Aorta (tissue), 5 donors: ENCODE measurements at places on chromosomes 2 and 18.

DNA sequence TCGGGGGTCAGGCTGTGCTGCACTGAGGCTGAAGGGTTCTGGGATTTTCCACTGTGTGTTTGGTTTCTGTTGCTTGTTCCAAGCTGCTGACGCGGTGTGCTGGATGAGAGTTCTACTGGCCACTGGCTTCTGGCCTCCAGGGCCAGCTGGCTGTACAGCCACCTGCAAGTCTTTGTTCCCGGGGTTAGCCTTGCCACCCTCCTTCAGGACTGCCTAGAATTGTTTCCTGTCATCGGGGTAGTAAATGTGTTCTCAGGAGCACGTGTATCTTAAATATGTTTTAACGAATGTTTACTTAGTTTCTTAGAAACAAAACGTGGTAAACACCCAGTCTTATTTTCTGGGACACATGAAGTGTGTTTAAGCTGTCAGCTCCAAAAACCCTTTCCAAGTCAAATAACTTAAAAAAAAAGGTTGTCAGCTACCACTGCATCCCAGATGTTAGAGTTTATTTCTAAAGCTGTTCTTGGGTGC lies 231.2 kb downstream of the AGAP1 start:
- no peak for DNase-seq

GRCh38 chr2:98277162-98277859 lies 68.9 kb upstream of the CNGA3 start:
- DNase-seq = no peak

GRCh38 chr2:224968051-224968450 lies 74.2 kb downstream of the DOCK10 start:
- DNase-seq = no peak

GRCh38 chr18:13576598-13576997 lies 149.8 kb downstream of the FAM210A start:
- DNase-seq = no peak

DNA sequence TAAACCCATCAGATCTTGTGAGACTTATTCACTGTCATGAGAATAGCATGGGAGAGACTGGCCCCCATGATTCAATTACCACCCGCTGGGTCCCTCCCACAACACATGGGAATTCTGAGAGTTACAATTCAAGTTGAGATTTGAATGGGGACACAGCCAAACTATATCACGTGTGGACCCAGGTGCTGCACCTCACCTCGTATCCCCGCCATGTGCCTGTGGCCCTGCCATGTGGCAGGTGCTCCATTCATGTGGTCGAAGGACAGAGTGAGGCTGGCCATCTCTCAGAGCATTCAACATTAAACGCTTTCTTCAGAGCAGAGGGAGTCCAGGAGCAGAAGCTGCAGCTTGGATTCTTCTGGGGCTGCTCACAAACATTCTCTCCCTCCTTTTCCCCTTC lies 32.3 kb downstream of the MROH2A start:
- DNase-seq = no peak

DNA sequence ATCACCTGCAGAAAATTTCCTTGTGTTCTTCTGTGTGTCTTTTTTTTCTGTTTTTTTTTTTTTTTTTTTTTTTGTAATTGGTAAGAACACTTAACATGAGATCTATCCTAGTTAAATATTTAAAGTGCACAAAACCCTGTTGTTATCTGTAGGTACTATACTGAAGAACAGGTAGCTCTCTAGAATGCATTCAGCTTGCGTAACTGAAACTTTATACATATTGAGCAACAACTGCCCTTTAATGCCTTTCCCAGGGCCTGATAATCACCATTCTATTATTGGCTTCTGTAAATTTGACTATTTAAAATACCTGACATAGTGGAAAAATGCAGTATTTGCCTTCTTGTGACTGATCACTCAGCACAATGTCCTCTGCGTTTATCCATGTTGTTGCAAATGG lies 701.8 kb downstream of the SUCLG1 start:
- no peak for DNase-seq

- DNase-seq = no peak
These were observed 85.1 kb upstream of the TTC39C start for GRCh38 chr18:23929362-23929930.

DNA sequence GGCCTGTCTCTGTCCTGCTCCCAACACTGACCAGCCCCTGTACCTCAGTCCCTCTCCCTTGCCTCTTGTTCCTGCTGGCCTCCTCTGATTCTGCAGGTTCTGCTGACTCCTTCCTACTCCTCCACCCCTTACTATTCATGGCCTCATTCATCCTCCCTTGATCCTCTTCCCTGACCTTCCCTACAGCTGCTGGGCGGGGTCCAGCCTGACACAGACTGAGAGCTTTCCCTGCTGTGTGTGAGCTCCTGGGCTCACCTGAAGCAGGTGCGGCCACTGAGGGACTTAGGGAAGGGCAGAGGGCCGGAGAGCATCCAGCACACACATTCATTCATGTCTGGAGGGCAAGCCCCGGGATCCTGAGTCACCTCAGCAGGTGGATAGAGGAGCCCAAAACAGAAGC lies 185.6 kb downstream of the CTIF start:
- no peak for DNase-seq

DNA sequence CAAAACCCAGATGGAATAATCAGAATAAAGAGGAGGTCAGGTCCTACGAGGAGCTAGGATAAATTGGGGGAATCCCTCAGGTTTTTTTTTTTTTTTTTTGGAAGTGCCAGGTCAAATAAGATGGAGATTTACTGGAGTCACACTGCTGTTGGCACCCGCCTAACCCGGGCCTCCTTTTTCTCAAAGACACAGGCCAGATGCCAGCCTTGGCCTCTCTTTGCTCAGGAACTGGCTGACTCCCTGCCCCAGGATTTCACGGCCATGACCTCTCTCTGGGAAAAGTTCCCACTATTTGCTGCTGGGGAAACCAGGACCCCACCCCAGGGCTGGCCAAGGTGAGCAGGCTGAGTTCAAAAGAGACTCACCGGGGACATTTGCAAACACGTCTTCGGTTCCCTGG lies 2.5 kb downstream of the CD8A start:
- DNase-seq = no peak

- DNase-seq = no peak
These were observed 33.4 kb downstream of the MYCN start for GRCh38 chr2:15973481-15974401.

GRCh38 chr18:37381554-37381953 lies 184.0 kb downstream of the CELF4 start:
- no peak for DNase-seq

GRCh38 chr18:79681484-79682387 lies 2.1 kb downstream of the CTDP1 start:
- no peak for DNase-seq
